Caco-2 (cell line): ENCODE measurements at places on chromosomes 12 and 14.
A peak's percentile ranks its signal among the peaks of the same experiment; 100 is the strongest.

- H3K4me1 ChIP-seq, result peaks cover 10% of the 10 kb centered on the region
- H3K27me3 ChIP-seq, result no peaks in the 10 kb centered on the region
Measured at GRCh38 chr14:35374263-35374712, 30.3 kb downstream of the NFKBIA start.

GRCh38 chr14:54783660-54784015, 119.0 kb downstream of the GCH1 start:
- H3K27me3 ChIP-seq, result no peaks in the 10 kb centered on the region
- H3K27ac ChIP-seq, result peak overlapping the region; percentile 22
- no peak overlapping the region for H3K4me3 ChIP-seq
- H3K4me1 ChIP-seq, result no peaks in the 10 kb centered on the region
- no peak for DNase-seq

DNA sequence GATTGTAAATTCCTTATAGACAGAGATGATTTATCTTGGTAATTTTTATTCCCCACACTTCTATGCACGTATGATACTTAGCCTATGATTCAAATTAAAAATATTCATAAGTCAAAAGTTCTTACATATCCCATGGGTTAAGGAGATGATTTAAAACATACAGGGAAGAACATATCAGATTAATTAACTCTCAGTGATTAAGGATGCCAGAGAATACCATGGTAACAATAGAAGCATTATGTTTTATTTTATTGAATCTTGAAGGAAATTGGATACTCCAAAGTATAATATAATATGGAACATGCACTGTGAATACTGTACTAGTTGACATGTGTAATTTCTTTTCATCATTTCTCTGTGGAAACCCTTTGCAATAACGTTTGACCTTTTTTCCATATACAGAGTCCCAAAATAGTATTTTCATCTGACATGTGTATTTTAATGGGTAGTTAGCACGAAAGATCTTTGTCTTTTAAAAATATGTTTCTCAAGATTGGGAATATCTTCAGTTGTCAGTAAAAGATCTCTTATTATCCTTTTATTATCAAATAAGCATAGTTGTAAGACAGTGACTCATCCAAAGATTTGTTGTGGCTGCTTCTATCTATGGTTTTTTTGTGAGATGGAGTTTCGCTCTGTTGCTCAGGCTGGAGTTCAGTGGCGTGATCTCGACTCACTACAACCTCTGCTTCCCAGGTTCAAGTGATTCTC, 166.7 kb downstream of the RAD51B start:
- no peak for DNase-seq
- no peaks in the 10 kb centered on the region for H3K36me3 ChIP-seq
- no peak overlapping the region for H3K4me3 ChIP-seq
- H3K27me3 ChIP-seq, result no peaks in the 10 kb centered on the region
- no peaks in the 10 kb centered on the region for H3K4me1 ChIP-seq

- no peaks in the 10 kb centered on the region for H3K27me3 ChIP-seq
- no peak for DNase-seq
- H3K4me3 ChIP-seq, result peak overlapping the region; percentile 57
- H3K27ac ChIP-seq, result no peak overlapping the region
- H3K36me3 ChIP-seq, result no peaks in the 10 kb centered on the region
Measured at GRCh38 chr14:33949411-33949893, 1.4 kb downstream of the EGLN3 start.

GRCh38 chr12:28127455-28127854, 62.8 kb upstream of the CCDC91 start:
- no peak overlapping the region for H3K4me3 ChIP-seq
- no peaks in the 10 kb centered on the region for H3K36me3 ChIP-seq
- no peak overlapping the region for H3K27ac ChIP-seq
- H3K27me3 ChIP-seq, result no peaks in the 10 kb centered on the region
- H3K4me1 ChIP-seq, result no peaks in the 10 kb centered on the region
